ENCODE measurements at places on chromosomes 3 and 15. TPM values are rescaled to one million over a fixed set of nuclear protein-coding genes. Genes with fewer than 3 reads are reported as not detected.

The SETMAR gene
- total RNA-seq: 26.1 TPM

The PPP1R14D gene
- not detected for total RNA-seq

The CYP8B1 gene
- total RNA-seq: not detected

The CLDN16 gene
- not detected for total RNA-seq

The VIPR1 gene
- total RNA-seq: 3.2 TPM

DNA sequence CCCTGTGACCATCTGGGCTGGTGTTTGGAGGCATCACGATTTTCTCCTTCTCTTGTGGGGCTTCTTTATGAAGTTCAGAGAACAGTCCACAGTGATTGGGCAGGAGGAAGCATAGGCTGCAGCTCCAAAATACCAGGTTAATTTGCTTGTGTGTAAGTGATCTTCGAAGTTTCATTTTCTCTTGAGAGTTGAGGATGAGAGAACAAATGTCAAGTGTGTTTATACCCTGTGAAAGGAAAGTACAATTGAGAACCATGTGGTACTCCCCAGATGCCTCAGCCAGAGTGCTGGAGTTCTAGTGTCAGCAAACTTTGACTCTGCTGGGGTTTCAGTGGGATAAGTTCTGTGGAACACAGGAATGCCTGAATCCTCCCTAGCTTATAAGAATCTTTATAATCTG lies 357.1 kb upstream of the CFAP20DC start:
- no peak overlapping the region for H3K27ac ChIP-seq
- DNase-seq: no peak
- H3K27me3 ChIP-seq: no peaks in the 10 kb centered on the region
- H3K4me3 ChIP-seq: no peak overlapping the region

DNA sequence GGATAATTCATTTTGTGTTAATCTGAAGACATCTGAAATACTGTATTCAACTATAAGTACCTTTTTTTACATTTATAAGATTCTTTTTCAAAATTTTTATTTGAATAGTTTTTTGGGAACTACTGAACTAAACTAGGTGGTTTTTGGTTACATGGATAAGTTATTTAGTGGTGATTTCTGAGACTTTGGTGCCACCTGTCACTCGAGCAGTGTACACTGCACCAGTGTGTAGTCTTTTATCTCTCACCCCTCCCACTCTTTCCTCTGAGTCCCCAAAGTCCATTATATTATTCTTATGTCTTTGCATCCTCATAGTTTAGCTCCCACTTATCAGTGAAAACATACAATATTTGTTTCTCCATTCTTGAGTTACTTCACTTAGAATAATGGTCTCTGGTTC lies 57.6 kb downstream of the CD86 start:
- H3K27me3 ChIP-seq: no peaks in the 10 kb centered on the region
- H3K36me3 ChIP-seq: no peaks in the 10 kb centered on the region
- DNase-seq: no peak
- no peaks in the 10 kb centered on the region for H3K4me1 ChIP-seq
- H3K27ac ChIP-seq: no peak overlapping the region

- no peaks in the 10 kb centered on the region for H3K4me1 ChIP-seq
- peaks cover 14% of the 10 kb centered on the region for H3K36me3 ChIP-seq
- H3K27ac ChIP-seq: no peak overlapping the region
- no peaks in the 10 kb centered on the region for H3K27me3 ChIP-seq
These were observed 42.9 kb downstream of the CCK start for GRCh38 chr3:42222942-42223693.

DNA sequence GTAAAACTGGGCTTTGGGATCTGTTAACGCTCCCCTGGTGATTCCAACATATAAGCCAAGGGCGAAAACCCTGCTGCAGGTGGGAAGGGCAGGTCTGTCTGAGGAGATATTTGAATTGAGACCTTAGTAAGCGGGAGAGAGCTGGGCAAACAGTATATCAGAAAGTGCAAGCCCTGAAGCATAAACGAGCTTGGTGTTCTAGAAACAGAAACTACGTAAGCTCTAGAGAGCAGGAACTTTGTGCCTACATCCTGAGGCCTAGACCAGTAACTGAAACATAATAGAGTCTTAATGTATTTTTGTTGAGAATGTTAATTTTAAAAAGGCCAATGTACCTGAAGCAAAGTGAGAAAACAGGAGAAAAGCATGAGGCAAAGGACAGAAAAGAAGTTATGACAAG lies 62.9 kb upstream of the FSIP1 start:
- H3K27me3 ChIP-seq: no peaks in the 10 kb centered on the region
- no peak overlapping the region for H3K4me3 ChIP-seq
- H3K4me1 ChIP-seq: no peaks in the 10 kb centered on the region
- DNase-seq: no peak

GRCh38 chr3:143974271-143975238 lies 2.9 kb downstream of the DIPK2A start:
- peak overlapping the region; percentile 36 for H3K27ac ChIP-seq
- H3K4me3 ChIP-seq: peak overlapping the region; percentile 85
- DNase-seq: no peak
- H3K27me3 ChIP-seq: no peaks in the 10 kb centered on the region
- no peaks in the 10 kb centered on the region for H3K36me3 ChIP-seq
- peaks cover 3% of the 10 kb centered on the region for H3K4me1 ChIP-seq

DNA sequence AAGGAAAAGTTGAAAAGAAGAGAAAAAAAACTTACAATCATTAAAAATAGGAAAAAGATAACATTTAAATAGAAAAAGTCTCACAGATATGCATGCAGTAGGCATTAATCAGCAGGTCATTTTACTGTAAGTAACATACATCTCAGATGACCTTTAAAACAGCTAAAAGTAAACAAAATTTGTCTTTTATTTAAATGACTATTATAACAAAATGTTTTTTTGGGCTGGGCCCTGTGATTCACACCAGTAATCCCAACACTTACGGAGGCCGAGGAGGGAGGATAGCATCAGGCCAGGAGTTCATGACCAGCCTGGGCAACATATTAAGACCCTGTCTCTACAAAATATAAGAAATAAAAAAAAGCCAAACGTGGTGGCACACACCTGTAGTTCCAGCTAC lies 14.7 kb downstream of the IQGAP1 start:
- H3K27ac ChIP-seq: peak overlapping the region; percentile 72
- peaks cover 22% of the 10 kb centered on the region for H3K4me1 ChIP-seq
- H3K4me3 ChIP-seq: no peak overlapping the region
- no peak for DNase-seq
- no peaks in the 10 kb centered on the region for H3K27me3 ChIP-seq

- no peaks in the 10 kb centered on the region for H3K36me3 ChIP-seq
- no peak for DNase-seq
- H3K27ac ChIP-seq: no peak overlapping the region
- H3K4me3 ChIP-seq: no peak overlapping the region
- no peaks in the 10 kb centered on the region for H3K27me3 ChIP-seq
- H3K4me1 ChIP-seq: no peaks in the 10 kb centered on the region
These were observed 82.4 kb upstream of the ST3GAL6 start for GRCh38 chr3:98680723-98681122.

GRCh38 chr3:187719628-187720336 lies 17.4 kb upstream of the RTP2 start:
- no peak overlapping the region for H3K4me3 ChIP-seq
- H3K4me1 ChIP-seq: no peaks in the 10 kb centered on the region
- peaks cover 3% of the 10 kb centered on the region for H3K36me3 ChIP-seq

DNA sequence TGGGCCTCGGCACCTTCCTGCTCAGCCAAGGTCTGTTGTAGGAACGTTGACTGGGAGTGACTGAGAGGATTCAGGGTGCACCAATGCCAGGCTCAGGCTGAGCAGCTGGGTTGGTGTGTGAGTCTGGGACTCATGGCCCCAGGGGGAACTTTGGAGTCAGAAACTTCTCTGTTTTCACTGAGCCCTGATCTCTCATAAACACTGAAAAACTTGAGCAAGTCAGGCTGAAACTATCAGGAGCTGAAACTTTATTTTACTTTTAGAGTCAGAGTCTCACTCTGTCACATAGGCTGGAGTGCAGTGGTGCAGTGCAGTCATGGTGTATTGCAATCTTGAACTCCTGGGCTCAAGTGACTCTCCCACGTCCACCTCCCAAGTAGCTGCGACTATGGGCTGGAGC lies 3.0 kb downstream of the TRAK1 start:
- H3K4me1 ChIP-seq: no peaks in the 10 kb centered on the region
- no peak for DNase-seq
- peaks cover 2% of the 10 kb centered on the region for H3K36me3 ChIP-seq
- H3K4me3 ChIP-seq: no peak overlapping the region
- no peaks in the 10 kb centered on the region for H3K27me3 ChIP-seq
- no peak overlapping the region for H3K27ac ChIP-seq

- H3K4me1 ChIP-seq: no peaks in the 10 kb centered on the region
- no peaks in the 10 kb centered on the region for H3K27me3 ChIP-seq
- no peak overlapping the region for H3K27ac ChIP-seq
- H3K4me3 ChIP-seq: no peak overlapping the region
These were observed 122.6 kb upstream of the DLG1 start for GRCh38 chr3:197421021-197421420.

Data from aorta (tissue), 5 donors.